GM12892 (cell line): ENCODE measurements at places on chromosomes 4 and X.

DNA sequence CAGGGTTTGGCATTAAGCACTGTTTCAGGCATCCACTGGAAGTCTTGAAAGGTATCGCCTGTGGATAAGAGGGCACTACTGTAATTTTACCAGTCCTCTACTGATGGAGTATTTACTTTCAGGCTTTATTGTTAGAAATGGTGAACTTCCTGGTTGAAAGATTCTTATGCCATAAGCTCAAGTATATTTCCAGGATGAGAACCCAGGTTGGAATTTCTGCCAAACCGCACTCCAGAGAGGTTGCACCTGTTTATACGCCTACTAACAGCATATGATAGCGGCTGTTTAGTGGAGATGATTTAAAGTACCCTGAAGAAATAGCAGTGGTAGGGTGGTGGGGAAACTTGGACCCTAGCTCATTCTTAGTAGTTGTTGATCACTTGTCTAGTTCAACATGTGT lies 9.9 kb downstream of the FNIP2 start:
- DNase-seq = no peak

- DNase-seq = no peak
Measured at GRCh38 chr4:53890461-53890860, 173.9 kb downstream of the CHIC2 start.

DNA sequence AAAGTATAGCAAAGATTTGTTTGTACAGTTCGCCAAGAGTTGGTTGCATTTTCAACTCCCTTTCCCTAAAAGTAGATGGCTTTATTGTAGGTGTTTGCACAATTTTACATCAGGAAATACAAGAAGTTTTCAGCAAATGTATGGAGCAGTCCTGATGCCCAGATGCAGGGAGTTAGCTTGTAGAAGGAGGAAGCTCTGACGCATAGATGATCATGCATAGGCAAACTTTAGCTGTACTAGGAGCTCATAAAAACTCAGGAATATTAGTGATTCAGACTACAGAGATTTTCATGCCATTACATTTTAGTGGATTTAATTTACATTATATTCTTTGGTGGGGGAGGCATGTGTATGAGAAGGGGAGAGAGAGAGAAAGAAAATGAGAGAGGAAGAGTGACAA lies 62.9 kb downstream of the TMPRSS11D start:
- no peak for DNase-seq

GRCh38 chr4:112557676-112558411 lies 41.9 kb upstream of the NEUROG2 start:
- DNase-seq = no peak

DNA sequence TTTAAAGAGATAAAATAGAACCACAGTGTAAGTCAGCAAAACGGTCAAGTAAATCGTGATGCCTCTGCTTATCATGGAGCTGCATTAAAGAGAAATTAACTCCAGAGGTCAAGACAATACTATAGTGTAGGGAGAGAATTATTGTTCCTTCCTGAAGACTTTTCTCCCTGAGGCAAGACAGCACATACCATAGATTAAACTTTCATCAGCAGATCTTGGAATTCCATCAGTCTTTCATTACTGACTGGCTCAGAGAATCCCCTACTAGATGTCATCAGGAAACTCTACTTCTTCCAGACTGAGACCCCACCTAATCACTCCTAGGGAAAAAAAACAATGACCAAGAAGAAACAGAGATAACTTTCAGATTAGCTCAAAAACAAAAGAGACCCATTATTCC lies 131.3 kb downstream of the NSUN7 start:
- DNase-seq = no peak

- DNase-seq = no peak
Measured at GRCh38 chr4:81378386-81378785, 93.3 kb downstream of the RASGEF1B start.

DNA sequence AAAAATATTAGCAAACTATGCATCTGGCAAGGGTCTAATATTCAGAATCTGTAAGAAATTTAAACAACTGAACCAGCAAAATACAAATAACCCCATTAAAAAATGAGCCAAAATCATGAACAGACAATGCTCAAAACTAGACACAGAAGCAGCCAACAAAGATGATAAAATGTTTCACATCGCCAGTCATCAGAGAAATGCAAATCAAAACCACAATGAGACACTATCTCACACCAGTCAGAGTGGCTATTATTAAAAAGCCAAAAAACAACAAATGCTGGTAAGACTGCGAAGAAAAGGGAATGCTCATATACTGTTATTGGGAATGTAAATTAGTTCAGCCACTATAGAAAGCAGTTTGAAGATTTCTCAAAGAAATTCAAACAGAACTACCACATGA lies 201.3 kb upstream of the CPEB2 start:
- DNase-seq = no peak

GRCh38 chr4:185390941-185391340 lies 4.8 kb downstream of the LRP2BP start:
- DNase-seq = no peak

GRCh38 chr4:170887396-170887795 lies 797.6 kb upstream of the AADAT start:
- DNase-seq = no peak

- DNase-seq = no peak
Measured at GRCh38 chr4:122412547-122412946, 33.7 kb downstream of the ADAD1 start.

DNA sequence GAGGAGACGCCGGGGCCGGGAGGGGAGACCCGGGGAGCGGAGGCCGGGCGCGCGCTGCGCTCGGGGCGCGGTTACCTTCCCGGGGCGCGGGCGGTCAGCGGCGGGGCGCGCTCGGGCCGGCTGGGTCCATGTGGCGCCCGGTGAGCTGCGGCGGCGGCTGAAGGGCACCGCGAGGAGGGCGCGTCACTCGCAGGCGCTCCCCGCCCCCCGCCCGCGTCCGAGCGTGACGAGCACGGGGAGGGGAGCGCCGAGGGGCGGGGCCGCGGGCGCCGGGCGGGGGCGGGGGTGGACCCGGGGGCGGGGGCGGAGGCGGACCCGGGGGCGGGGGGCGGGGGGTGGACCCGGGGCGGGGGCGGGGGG lies at the start of gene CPLX1:
Gene CPLX1 (minus strand): TSS at position 159 of the 360 bp plus-strand sequence. CDS start 1,607 bp downstream, outside the sequence.
- no peak for DNase-seq

GRCh38 chrX:154131955-154132354 lies 12.1 kb upstream of the OPN1LW start:
- no peak for DNase-seq

GRCh38 chrX:37846141-37846540 lies 1.2 kb downstream of the DYNLT3 start:
- no peak for DNase-seq

DNA sequence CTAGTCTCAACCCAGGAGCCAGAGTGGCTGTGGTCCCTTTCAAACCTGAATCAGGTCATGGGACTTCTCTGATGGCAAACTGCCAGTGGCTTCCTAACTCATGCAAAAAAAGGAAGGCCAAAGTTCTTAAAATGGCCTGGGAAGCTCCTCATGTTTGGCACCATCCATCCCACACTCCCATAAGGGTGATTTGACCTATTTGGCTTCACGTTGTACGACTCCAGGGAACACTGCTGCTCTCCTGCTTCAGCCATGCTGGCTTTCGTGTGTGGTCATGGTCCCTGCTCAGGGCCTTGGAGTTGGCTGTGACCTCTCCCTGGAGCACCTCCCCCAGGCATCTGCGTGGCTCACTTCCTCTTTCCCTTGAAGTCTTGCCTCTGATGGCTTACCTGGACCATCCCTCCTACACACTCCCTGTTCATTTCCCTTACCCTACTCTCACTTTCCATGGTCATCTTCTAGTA lies 12.8 kb upstream of the TMSB4X start:
- DNase-seq = no peak

GRCh38 chrX:107272431-107272921 lies 66.1 kb downstream of the DNAAF6 start:
- no peak for DNase-seq

GRCh38 chr4:88010966-88011365 lies 3.5 kb downstream of the PKD2 start:
- no peak for DNase-seq

GRCh38 chr4:187550256-187550950 lies 445.2 kb upstream of the ZFP42 start:
- DNase-seq = no peak

GRCh38 chrX:136028383-136028984 lies 43.2 kb downstream of the SLC9A6 start:
- no peak for DNase-seq

- DNase-seq = no peak
Measured at GRCh38 chr4:3852309-3852708, 86.1 kb downstream of the ADRA2C start.

DNA sequence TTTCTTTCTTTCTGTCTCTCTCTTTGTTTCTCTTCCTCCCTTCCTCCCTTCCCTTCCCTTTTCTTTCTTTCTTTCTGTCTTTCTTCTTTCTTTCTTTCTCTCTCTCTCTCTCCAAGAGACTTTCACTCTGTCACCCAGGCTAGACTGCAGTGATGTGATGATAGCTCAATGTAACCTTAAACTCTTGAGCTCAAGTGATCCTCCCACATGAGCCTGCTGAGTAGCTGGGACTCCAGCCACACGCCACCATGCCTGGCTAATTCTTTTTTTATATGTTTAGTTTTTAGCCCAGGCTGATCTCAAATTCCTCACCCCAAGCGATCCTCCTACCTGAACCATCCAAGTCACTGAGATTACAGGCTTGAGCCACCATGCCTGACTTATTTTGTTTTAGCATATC lies 64.3 kb upstream of the EMCN start:
- no peak for DNase-seq

- DNase-seq = no peak
Measured at GRCh38 chrX:124307253-124307907, 25.1 kb upstream of the TEX13D start.

- no peak for DNase-seq
Measured at GRCh38 chr4:106594291-106594952, 225.8 kb upstream of the GIMD1 start.

DNA sequence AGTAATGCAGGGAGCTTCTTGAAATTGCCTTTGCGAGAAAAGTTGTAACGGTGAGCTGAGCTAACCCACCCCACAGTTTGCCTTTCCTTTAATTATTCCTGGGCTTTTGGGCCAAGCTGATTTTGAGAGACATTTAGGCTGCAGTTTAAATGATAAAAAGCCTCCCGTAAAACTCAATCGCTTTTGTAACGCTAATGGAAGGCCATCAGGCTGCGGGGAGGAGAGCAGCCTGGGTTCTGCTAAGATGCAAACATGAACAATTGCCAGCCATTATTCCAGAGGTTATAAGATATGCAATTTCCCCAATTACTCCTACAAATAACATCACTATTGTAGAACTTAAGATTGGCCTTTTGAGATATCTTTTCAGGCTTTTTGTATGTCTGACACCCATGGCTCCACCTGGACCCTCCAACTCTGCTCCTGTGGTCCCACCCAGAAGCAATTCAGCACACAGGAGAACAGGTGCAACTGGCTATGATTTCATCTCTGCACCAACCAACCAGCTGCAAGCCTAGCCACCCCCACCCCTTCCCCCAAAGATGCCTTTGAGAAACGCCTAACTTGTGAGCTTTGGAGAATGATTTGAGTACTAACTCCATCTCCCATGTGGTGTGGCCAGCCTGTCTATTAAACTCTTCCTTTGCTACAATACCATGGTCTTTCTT lies 108.2 kb upstream of the FAM9C start:
- DNase-seq = no peak

GRCh38 chrX:120301960-120302359 lies 9.3 kb downstream of the TMEM255A start:
- no peak for DNase-seq

DNA sequence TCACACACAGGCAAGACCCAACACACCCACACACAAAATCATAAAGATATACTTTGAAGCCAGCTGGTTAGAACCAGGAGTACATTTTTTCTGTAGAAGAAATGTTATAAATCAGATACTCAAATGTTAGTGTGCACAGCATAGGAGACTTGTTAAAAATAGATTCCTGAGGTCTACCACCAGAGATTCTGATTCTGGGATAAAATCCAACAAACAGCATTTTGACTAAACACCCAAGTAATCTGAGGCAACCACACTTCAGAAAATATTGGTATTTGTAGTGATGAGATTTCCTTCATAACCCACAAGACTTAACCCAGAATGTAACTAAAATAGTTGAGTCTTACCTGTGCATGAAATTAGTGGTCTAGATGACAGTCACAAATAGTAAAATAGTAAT lies 301.8 kb downstream of the HNRNPD start:
- no peak for DNase-seq

DNA sequence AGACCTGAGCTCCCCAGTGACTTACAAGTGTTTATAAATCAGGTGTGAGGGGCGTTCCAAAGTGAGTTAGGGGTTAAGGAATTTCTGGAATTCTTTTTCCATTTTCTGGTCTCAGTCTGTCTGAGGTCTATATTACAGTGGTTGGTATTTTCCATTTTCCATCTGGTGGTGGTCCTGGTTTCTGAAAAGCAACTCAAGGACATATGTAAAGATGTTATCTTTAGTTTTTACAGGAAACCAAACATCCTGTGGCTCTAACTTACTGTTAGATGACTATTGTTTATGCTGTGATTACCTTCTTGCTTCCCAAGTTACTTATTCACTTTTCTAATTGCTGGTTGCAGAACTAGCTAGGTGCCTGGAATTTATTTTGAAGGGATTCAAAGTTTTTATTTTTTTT lies 53.5 kb upstream of the IL21 start:
- DNase-seq = no peak

GRCh38 chrX:123814343-123814742 lies 45.5 kb upstream of the XIAP start:
- DNase-seq = no peak

DNA sequence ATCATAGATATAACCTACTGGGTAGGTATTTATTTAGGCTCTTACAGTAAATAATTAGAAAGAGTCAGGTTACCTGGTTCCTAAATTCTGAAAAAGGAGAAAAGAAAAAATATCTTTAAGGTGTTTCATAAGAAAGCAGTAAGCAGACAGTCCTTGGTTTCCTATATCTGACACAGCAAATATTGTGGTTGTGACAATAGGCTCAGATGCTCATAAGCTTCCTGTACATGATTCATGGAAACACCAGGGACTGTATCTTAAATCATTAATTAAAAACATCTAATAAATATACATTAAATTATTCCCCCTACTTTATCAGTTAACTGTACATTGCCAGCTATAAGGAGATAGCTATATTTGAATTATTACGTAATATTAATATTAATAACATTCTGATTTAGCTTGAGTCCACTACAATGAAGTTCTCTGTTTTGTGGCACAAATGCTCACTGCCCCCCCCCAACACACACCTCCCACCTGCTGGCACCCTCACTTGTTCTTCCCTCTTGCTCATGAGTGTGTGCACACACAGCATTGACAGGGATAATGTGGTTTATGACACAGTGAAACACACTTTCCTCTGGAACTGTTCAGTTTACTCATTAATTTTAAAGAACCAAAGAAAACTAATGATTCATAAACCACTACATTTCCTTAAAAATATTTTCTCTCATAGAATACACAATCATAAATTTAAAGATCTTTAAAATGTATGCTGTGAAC lies 187.4 kb downstream of the NR3C2 start:
- no peak for DNase-seq
